ENCODE measurements at places on chromosomes 6 and 20.

DNA sequence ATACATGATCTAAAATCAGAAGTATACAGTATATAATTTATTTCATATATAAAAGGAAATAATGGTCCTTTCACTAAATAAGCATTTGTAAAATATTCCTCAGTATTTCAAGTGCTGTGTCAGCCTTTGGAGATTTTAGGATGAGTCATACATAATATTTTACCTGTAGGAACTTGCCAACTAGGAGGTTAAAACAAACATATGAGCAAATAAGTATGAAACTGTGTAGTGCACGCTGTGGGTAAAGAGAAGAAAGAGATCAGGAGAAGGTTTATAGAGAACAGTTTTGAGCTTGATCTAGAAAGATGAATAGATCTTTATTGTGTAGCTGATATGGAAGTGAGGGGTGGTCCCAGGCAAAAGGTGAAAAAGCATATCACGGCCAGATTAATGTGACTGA lies 169.9 kb upstream of the RNF217 start:
- no peak for DNase-seq

DNA sequence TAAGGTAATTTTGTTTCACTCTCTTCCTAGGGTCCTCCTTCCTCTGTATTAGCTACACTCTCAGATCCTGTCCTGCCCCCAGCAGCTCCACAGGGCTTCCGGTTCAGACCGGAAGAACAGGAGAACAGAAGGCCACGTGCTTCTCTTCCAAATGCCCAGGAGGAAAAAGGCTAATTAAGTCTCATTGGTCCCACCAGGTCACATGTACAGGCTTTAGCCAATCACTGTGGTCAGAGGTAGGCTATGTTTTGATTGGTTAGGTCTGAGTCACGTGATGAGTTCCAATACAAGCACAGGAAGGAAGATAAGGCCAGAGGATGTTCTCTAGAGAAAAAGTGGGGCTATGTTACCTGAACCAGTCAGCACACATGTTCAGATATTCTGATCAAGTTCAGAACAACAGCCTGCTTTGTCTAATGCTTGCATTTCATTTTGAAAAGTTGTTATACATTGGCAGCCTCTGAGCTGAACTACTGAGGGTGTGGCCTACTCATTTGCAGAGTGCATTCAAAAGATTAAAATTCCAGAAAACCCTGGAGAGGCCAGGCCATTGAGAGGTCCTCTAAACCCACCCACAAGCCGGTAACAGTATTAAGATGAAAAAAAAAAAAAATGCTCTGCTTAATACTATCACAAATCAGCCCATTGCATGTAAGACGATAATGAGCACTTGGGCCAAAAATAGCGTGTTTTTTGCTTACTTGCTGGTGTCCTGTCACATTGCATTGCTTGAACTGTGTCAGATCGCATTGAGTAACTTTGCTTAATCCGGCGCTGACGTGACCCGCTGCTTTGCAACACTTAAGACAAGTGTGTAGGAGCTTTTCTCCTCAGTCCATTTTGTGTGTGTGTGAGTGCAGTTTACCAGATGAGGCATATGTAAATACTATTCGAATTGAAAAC lies 170.3 kb downstream of the TSHZ2 start:
- DNase-seq = no peak

DNA sequence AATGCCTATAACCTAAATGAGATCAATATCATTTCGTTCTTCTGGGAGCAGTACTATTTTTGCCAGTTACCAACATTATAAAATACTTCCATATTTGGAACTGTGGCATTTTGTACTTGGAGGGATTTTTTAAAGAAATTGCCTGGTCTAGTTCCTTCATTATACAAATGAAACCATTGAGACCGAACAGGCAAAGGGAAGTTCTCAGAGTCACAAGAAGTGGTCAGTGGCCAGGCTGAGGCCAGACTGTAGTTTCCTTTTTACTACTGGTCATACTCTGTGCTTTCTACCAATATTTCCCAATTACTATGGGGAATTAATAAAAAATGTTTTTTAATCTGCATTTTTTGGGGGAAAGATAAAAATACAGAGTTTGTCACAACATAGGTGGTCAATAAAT lies 332.0 kb downstream of the NRN1 start:
- DNase-seq = no peak

GRCh38 chr6:39303425-39304153 lies 10.6 kb downstream of the KCNK17 start:
- no peak for DNase-seq

GRCh38 chr6:142952614-142953013 lies 7.6 kb upstream of the HIVEP2 start:
- no peak for DNase-seq

DNA sequence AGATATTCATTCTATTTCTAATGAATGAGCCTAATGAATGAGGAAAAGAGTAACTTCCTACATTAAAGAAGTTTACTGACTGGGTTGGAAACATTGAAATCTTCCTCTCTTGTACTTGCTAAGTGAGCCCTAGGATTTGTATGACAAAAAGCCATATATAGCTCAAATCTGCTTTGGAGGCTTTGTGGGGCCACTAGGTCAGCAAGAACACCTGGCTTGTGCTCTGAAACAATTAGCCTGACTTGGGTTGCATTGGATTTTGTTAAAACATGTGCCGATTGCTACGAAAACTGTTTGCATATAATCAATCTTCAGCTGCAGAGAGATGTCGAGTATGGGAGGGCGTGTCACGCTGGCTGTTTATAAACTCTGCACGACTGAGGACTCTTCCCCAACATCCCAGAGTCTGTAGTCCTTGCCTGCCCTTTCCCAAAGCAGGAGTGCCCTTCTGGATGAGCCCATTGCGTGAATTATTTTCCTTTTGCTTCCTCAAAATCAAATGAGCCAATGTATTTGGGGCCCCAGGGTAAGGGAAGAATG lies 684.8 kb downstream of the DHX35 start:
- no peak for DNase-seq

DNA sequence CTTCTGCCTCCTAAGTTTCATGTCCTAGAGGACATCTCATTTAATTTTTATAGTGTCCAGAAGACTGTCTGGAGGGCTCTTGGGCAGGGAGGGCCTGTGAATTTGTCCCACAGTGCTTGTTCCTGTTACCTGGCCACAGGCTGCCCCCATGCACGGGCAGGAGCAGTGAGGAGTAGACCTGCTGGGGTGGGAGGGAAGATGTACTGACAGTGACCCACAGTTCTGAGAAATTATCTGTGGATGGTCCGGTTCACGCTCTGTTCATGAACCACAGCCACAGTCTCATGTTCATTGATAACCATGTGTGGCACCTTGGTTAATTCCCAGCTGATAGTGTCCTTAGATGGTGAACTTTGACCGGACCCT lies 18.8 kb upstream of the ZNF831 start:
- no peak for DNase-seq

DNA sequence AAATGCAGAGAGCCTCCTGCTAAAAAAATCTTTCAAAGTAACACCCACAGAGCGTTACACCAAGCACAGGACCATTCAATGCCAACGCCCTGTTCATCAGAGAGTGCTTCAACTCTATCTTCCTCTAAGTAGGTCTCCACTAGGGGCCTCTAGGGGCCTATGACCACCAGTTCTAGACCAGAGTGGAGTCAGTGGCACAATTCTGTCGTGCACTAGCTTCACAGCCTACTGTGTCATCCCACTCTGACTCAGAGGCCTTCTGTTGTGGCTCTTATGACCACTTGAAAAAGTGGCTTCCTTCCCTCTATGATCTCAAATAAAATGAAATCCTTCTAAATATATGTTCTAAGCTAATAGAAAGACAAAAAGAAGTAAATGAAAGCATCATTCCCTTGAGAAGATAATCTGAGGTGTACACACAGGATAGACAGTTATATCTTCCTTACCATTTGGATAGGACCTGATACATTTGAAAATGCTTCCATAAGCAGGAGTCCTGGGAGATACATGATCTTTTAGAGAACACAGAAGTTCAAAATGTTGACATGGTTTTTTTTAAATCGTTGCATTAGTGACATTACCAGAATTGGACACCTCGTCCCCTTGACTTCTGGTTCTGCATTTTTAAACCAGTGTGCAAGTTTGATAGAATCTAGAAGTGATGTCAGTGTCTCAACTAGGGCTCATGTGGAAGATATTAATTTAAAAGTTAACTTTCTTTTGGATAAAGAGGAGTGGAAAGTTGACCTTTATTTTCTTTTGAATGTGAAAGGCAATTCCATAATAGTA lies 151.9 kb downstream of the SH3BGRL2 start:
- no peak for DNase-seq

GRCh38 chr6:130163266-130163665 lies 59.5 kb downstream of the SAMD3 start:
- DNase-seq = no peak

DNA sequence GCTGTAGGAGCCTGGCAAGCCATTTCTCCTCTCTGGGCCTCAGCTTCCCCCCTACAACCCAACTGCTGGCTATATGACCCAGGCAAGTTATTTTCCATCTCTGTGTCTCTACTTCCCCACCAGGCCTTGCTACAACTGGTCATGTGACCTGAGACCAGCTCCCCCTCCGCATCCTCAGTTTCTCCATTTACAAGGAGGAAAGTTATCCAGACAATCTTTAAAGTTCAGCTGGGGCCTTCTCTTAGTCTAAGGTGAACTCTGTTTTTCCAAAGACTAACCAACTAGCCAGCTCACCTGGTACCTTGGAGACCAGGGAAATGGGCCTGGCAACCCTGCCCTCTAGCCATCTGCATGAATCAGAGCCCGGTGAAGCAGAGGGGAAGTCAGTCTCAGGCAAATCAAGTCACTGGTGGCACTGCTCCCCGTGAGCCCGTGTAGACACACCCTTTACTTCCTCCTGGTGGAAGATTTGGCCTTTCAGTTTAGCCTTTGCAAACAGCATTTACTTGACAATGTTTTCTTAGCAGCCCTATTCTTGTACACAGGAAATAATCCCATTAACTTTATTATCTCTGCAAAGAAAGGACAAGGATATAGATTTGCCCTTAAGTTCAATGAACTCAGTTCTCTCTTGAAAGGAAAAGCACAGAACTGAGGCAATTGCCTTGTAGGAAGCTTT lies 157.7 kb downstream of the VEGFA start:
- no peak for DNase-seq

DNA sequence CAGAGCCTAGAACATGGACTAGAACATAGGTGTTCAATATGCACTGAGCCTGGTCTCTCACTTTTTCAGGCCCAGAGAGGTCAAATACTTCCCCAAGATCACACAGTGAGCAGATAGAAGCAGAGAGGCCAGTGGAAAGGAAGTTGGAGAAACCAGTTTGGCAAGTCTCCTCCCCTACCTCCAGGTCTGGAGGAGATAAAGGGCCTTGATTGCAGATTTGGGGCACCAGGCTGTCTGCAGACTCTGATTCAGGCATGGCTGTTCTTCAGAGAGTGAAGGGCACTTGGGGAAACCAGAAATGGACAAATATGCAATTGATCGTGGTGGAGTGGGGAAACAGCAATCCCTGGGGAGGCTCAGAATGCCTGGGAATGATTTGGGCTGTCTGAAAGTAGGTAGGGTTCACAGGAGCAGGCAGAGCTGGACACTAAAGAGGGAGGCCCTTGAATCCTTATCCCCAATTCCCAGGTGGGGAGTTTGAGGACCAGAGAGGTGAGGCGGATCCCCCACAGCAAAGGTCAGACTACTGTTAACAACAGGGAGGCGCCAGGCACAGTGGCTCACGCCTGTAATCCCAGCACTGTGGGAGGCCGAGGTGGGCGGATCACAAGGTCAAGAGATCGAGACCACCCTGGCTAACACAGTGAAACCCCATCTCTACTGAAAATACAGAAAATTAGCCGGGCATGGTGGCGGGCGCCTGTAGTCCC lies 2.3 kb downstream of the PEDS1 start:
- DNase-seq = no peak

- no peak for DNase-seq
These were observed 2.0 kb downstream of the FOXQ1 start for GRCh38 chr6:1313767-1314503.

- DNase-seq = no peak
These were observed 96.8 kb upstream of the MLIP start for GRCh38 chr6:54014440-54014839.

DNA sequence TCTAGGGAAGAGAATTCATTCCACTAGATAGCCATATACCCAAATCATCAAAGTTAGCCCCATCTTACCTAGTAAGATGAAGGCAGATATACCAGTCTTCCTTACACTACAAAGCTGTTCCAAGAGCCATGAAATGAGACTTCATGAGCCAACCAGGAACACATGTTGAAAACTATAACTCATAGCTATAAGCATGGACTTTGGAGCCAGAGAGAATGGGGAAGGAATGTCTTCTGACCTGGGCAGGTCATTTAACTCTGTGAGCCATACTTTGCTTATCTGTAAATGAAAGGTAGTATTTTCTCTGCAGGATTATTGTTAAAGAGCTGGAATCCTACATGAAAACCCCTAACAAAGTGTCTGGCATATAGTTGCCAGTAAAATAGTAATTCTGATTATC lies 27.3 kb downstream of the ADGRF5 start:
- DNase-seq = no peak

- DNase-seq = peak; percentile 95
These were observed at the start of gene DDX27 for GRCh38 chr20:49219091-49219923. Gene DDX27 (plus strand): TSS chr20:49219416. CDS start chr20:49219449, 33 bp downstream.

- no peak for DNase-seq
These were observed 129.1 kb upstream of the SALL4 start for GRCh38 chr20:51931371-51931781.

Data from GOT3 (cell line).